ENCODE measurements at places on chromosomes 3 and 15. TPM values are rescaled to one million over a fixed set of nuclear protein-coding genes. Genes with fewer than 3 reads are reported as not detected.

The TUSC7 gene
- not detected for total RNA-seq

The ADAMTS9 gene
- total RNA-seq: not detected

The CEMIP gene
- not detected for total RNA-seq

The DHX36 gene
- total RNA-seq: 64.3 TPM

The ABHD10 gene
- 31.4 TPM for total RNA-seq

The EIF4E3 gene
- 69.8 TPM for total RNA-seq

The SPSB4 gene
- total RNA-seq: not detected

The TUSC2 gene
- total RNA-seq: 15.5 TPM

The TOPBP1 gene
- total RNA-seq: 62.3 TPM

The ACTRT3 gene
- total RNA-seq: 0.14 TPM

The BUB1B gene
- total RNA-seq: 70.0 TPM

The UPK1B gene
- total RNA-seq: not detected

The LRTM1 gene
- not detected for total RNA-seq

The TRIM42 gene
- not detected for total RNA-seq

The TTLL3 gene
- total RNA-seq: 54.6 TPM

The IRAK2 gene
- 2.7 TPM for total RNA-seq

The PFN2 gene
- 1.9 TPM for total RNA-seq

The MORC1 gene
- not detected for total RNA-seq

The KNL1 gene
- 44.1 TPM for total RNA-seq

The ALPK3 gene
- total RNA-seq: 0.20 TPM

The FGF12 gene
- total RNA-seq: not detected

The CASR gene
- total RNA-seq: not detected

The SPTSSB gene
- not detected for total RNA-seq

The EOGT gene
- 12.1 TPM for total RNA-seq

The TMIE gene
- total RNA-seq: 2.7 TPM

The SEMA5B gene
- total RNA-seq: not detected

The CLK3 gene
- 125 TPM for total RNA-seq

The SPCS1 gene
- total RNA-seq: 98.5 TPM

The MASP1 gene
- total RNA-seq: not detected

The SMCO1 gene
- not detected for total RNA-seq

The PLD1 gene
- total RNA-seq: 0.55 TPM

The GRIP2 gene
- total RNA-seq: 0.07 TPM

The C3orf85 gene
- not detected for total RNA-seq

The RPL14 gene
- 3,041 TPM for total RNA-seq

The SPESP1 gene
- total RNA-seq: 0.68 TPM

The CFAP92 gene
- total RNA-seq: 0.13 TPM

The SATB1 gene
- total RNA-seq: 346 TPM

The PLCL2 gene
- total RNA-seq: 46.7 TPM

The C3orf49 gene
- total RNA-seq: not detected

The NANOGP8 gene
- not detected for total RNA-seq

The PIGBOS1 gene
- total RNA-seq: 15.2 TPM

The SLC22A14 gene
- not detected for total RNA-seq

The DNAH12 gene
- 0.05 TPM for total RNA-seq

The RTP1 gene
- not detected for total RNA-seq

The KNG1 gene
- total RNA-seq: not detected

The GADL1 gene
- not detected for total RNA-seq

Measured in activated naive CD4-positive, alpha-beta T cell treated with anti-CD3 and anti-CD28 coated beads, Interleukin-2, amount 10 ng/mL, durations not matched to agents 5 hours and 36 hours (primary cell).